Activated naive CD4-positive, alpha-beta T cell treated with anti-CD3 and anti-CD28 coated beads for 36 hours (primary cell): ENCODE measurements at places on chromosomes 7 and 10. TPM values are rescaled to one million over a fixed set of nuclear protein-coding genes. Genes with fewer than 3 reads are reported as not detected.

DNA sequence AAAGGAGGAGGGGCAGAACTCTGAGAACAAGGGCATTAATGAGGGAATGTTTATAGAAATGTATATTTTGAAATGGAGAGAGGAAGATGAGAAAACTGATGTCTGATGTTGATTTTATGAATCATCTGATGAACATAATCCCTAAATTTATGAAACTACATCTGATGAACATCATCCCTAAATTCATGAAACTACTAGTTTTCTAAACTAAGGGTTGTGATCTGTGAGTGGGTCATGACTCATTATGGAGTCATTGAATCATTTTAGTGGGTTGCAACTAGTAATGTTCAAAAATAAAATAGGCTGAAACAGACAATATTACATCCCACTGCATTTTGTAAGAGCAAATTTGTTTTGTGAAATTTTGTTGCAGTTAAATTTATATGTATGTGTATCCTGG is 442.6 kb upstream of the TEX47 start:
- no peak overlapping the region for H3K4me3 ChIP-seq
- no peak for DNase-seq
- peaks cover 20% of the 10 kb centered on the region for H3K4me1 ChIP-seq
- H3K27me3 ChIP-seq = no peaks in the 10 kb centered on the region

DNA sequence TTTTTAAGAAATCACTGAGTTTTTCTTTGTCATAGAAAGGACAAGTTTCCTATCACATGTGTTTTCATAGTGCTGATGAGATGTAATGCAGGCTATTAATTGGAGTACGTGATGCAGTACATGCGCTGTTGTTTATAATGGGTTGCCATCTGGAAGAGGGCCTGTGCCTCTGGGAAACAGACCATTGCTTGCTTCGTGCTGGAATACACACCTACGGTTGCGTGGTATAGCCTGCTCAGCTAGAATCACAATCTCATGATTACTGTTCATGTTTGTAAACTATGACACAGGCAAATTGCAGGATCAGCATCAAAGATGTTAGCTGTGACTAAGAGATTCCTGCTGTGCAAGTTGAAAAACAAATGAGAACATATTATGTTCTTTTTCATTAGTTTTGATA is 107.2 kb upstream of the STEAP1B start:
- no peak overlapping the region for H3K27ac ChIP-seq
- DNase-seq = no peak
- no peaks in the 10 kb centered on the region for H3K36me3 ChIP-seq
- peaks cover 16% of the 10 kb centered on the region for H3K27me3 ChIP-seq
- no peaks in the 10 kb centered on the region for H3K4me1 ChIP-seq
- no peak overlapping the region for H3K4me3 ChIP-seq

The FKBP6 gene
- not detected for total RNA-seq

The BAG3 gene
- total RNA-seq = 24.3 TPM
